ENCODE measurements at places on chromosomes 2 and 18. TPM values are rescaled to one million over a fixed set of nuclear protein-coding genes. Genes with fewer than 3 reads are reported as not detected.
A peak's percentile ranks its signal among the peaks of the same experiment; 100 is the strongest.

DNA sequence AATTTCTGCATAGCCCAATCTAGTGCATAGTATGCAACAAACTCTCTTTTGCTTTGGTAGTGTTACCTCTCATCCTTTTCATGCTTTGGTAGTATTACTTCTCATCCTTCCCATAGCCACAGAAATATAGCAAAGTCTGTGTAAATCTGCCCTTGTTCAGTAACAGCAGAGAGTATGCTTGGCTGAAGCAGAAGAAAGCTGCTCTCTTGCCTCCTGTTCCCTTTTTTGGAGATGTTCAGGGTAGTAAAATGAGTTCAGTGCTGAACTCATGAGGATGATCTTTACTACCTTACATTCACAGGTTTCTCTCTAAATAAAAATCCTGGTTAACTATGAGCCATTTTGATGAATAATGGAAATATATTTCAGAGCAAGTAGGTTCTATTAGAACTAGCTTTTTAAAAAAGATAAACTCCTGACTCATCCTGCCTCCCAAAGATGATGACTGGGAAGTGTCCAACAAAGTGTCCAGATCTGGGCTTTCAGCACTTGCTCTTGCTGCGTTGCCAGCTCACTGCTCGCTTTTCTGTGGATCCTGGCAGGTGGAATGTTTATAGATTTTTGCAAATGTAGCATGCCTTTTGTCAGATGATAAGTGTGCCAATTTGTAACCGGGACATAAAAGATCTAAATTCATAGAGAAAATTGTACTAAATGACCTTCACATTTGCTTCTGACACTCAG lies 29.4 kb upstream of the CHMP3 start:
- DNase-seq, result no peak

GRCh38 chr2:234828382-234829073 lies 123.3 kb upstream of the SH3BP4 start:
- peak; percentile 61 for DNase-seq

- DNase-seq, result no peak
Measured at GRCh38 chr2:178250429-178250828, 56.1 kb downstream of the OSBPL6 start.

The LIMS4 gene
- total RNA-seq, result 1.1 TPM

The STARD6 gene
- not detected for total RNA-seq

The SLC5A7 gene
- not detected for total RNA-seq

DNA sequence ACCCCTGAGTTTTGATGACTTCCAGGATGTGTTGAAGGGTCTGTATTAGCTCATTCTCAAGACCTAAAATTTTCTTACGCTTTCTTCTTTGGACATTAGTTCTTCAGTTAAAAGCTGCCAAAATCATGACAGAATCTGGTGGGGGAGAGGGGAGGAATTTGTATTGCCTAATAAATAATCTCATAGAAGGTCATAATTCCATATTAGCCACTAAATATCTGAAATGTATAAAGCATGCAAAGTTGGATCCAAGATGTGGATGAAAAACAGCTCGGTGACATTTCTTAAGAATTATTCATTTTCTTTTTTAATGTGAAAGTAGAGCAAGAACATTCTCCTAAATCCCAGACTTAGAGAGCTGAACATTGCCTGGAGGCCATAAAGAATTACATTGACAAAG lies 120.1 kb downstream of the MMADHC start:
- DNase-seq, result no peak

The KANSL1L gene
- total RNA-seq, result 10.3 TPM

- DNase-seq, result no peak
Measured at GRCh38 chr18:10298346-10298745, 156.1 kb upstream of the APCDD1 start.

The PID1 gene
- 0.18 TPM for total RNA-seq

The GREB1L gene
- total RNA-seq, result 0.63 TPM

DNA sequence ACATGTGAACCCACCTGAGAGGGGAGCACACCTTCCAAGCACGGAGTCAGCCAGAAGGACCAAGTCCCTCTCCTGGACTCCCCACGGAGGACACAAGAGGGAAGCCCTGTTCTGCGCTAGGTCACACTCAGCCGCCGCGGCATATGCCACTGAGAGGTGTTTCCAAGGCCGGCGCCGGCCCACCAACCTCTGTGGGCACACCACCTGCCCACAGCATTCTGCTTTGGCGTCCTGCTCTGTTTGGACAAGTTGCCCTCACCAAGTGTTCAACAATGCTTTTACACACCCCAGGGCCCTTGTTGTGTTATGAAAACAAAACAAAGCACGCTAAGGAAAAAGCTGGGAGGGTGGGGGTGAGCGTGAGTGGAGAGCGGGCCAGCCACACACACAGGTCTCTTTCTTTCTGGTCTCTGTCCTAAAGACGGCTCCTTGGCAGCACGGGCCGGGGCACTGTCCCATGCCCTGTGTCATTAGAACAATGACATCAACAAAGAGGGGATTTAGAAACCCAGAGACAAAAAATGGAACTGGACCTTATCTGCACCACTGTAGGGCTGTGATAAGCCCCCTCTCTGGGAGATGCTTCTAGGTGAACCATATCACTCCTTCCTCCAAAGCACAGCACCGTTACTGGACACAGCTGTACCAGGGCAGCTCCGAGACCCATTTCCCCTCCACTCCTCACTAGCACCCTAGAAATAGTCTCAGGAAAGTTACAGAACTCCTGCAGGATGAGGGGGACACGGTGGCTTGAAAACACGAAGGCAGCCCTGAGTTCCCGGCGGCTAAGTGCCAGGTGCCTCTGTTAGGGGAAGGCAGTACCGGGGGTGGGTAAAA lies 17.0 kb downstream of the SMAD7 start:
- no peak for DNase-seq

The SNED1 gene
- total RNA-seq, result 0.15 TPM

DNA sequence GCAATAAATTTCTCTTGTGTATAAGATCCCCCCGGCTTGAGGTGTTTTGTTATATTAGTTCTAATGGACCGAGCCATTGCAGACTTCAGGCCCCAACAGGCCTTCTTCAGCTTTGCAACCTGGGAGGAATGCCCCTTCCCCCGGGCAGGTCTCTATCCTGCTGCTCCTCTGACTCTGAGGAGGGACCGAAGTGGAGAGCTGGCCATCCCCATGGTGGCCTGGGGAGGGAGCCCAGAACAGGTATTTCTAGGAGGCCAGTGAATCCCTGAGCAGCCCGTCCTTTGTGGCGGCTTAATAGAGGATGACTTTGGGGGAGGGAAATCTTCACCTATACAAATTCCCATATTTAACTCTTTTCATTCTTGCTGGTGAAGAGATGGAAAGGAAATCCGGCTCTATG lies 715.8 kb upstream of the SOX11 start:
- no peak for DNase-seq

The RAD51AP2 gene
- 0.11 TPM for total RNA-seq

DNA sequence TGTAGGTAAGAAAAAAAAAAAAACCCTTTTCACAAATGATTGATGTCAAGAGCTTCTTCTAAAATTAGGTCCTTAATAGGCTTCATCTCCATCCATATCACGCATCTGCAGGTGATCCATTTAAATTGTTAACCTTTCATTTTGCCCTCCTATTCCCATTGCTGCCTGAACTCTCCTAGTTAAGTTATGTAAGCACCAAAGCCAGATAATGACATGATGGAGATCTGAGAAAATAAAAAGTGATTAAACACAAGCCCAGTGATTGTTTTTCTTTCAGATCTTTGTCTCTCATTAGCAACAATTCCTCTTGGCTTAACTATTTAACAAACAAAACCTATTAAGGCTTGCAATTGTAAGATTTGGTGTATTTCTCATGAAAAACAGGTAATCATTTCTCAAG lies 20.0 kb downstream of the LANCL1 start:
- no peak for DNase-seq

DNA sequence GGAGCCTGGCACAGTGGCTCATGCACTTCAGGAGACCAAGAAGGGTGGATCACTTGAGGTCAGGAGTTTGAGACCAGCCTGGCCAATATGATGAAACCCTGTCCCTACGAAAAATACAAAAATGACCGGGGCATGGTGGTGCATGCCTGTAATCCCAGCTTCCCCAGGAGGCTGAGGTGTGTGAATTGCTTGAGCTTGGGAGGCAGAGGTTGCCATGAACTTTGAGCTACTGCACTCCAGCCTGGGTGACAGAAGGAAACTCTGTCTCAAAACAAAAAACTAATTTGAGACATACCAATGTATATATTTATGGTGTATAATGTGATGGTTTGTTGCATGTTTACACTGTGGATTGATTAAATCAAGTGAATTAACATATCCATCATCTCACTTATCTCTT lies 21.8 kb upstream of the ZNF512 start:
- no peak for DNase-seq

DNA sequence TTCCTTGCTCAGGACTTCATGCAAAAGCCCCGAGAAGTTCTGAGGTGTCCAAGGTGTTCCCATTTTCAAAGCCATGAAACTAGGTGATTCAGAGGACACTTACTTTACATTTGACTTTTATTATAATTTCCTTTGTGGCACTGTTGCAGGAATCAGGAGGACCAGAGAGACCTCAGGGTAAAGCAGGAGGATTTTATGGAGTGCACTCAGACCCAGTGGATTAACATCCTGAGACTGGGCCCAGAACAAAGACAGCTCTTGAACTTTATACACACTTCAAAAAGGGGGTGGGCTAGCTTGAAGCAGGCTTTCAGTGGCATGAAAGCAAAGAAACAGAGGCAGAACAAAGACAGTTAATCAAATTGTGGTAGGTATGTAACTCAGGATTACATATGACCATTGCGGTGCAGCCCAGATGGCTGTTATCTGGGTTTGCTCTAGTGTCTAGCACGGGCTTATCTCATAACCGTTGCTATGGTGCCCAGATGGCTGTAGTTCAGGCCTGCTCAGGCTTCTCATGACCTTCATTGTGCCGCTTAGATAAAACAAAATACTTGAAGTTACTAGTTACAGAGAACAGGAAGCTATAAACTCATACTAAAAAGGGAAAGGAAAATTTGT lies 39.4 kb downstream of the TMEM182 start:
- DNase-seq, result no peak

- DNase-seq, result no peak
Measured at GRCh38 chr2:168514692-168515091, 58.6 kb downstream of the CERS6 start.
